ENCODE measurements at places on chromosomes 4 and X.

DNA sequence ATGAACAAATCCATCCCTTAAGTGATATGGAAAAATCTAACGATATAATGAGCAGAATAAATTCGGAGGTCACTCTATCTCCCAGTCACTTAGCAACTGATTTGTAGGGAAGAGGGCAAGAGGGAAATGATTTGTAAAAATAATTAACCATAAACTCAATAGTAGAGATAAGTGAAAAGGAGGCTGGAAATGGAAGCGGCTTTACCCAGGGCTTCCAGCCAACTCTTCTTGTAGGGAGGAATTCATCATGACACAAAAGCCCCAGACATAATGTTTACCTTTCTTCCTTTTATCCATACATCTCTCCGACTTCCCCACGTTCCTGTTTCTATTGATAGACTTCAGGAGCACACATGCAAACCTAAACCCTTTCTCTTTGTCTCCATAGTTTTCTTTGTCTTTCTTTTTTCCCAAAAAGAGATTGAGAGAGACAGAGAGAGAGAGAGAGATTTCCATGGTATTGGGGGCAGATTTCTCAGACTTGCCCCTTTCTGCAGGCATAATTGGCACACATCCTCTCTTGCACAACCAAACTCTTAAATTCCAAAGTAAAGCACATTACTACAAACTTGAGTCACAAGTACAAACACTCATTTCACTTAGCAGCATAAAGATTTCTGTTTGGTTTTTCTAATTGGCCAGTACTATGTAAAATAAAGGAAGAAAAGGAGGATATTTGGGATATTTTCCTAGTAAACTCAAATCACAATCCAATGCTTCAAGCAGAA lies 140.9 kb downstream of the MAPK10 start:
- DNase-seq: no peak

DNA sequence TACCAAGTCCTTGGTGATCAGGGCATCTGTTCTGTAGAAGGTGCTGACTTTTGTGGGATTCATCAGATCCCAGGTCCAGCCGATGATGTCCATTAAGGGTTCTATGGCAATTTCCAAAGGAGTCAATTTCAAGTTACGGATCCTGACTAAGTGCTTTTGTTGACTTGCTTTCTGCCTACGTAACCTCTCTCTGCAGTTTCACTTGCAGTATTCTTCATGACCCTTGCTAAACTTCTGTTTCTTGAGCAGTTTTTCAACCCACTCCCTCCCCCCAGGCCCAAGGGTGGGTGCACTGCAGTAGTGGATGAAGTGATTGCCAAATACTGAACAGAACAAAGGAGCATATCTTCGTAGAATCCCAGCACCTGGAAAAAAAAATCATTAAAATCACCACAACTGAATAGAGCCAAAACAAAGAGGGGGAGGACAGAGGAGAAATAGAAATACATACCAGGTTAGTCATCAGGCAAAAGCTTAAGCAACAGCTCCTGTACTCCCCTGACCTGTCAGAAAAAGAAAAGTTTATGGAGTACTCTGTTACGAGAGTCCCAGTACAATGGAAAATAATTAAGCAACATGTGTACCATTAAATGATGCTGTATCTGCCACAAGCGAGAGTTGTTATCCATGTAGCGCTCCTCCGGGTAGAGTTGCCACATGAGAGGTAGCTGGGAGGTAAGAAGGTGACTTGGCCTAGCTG lies 5.8 kb downstream of the CMC4 start:
- peak; percentile 33 for DNase-seq

- DNase-seq: peak; percentile 64
Measured at GRCh38 chr4:72326692-72327632, 242.1 kb downstream of the ADAMTS3 start.

GRCh38 chr4:24172406-24172805 lies 282.6 kb upstream of the PPARGC1A start:
- no peak for DNase-seq

GRCh38 chr4:78512357-78512920 lies 39.1 kb upstream of the ANXA3 start:
- no peak for DNase-seq

GRCh38 chr4:29009908-29010307 lies 1710.3 kb upstream of the PCDH7 start:
- no peak for DNase-seq

GRCh38 chrX:19121898-19122640 lies at the start of gene ADGRG2:
TSS of gene ADGRG2 (minus strand) at chrX:19122468. CDS start at chrX:19068834, 53,634 bp downstream.
- DNase-seq: peak; percentile 8

- no peak for DNase-seq
Measured at GRCh38 chr4:184994623-184995010, 23.7 kb upstream of the HELT start.

Data from ACHN (cell line).